ENCODE measurements at places on chromosomes 12 and 14. TPM values are rescaled to one million over a fixed set of nuclear protein-coding genes. Genes with fewer than 3 reads are reported as not detected.

The CABP1 gene
- polyA plus RNA-seq, result 0.70 TPM

The UBE2N gene
- polyA plus RNA-seq, result 102 TPM

The PLA2G1B gene
- polyA plus RNA-seq, result 0.79 TPM

The NRXN3 gene
- polyA plus RNA-seq, result 12.8 TPM

The FLVCR2 gene
- 11.3 TPM for polyA plus RNA-seq

The PCED1B gene
- 4.3 TPM for polyA plus RNA-seq

The BRF1 gene
- polyA plus RNA-seq, result 21.6 TPM

The LTBP2 gene
- polyA plus RNA-seq, result 3.5 TPM

The MARCHF9 gene
- polyA plus RNA-seq, result 28.1 TPM

Data from large intestine (tissue), 12 donors.